ENCODE measurements at places on chromosomes 1 and 21.

GRCh38 chr1:247561711-247562110, 12.8 kb downstream of the GCSAML start:
- DNase-seq = no peak

GRCh38 chr21:29316029-29316742, 17.5 kb downstream of the BACH1 start:
- no peak for DNase-seq

DNA sequence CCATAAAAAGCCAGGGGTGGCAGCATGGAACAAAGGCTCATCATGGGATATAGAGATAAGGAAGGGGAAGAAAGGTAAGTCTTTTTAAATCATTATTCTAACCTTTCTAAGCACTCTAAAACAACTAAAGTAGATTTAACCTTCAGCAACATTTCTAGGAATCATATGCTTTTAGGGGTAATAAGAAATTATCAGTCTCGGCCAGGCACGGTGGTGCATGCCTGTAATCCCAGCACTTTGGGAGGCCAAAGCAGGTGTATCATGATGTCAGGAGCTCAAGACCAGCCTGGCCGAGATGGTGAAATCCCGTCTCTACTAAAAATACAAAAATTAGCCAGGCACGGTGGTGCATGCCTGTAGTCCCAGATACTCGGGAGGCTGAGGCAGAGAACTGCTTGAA, 20.3 kb upstream of the PHTF1 start:
- DNase-seq = no peak

DNA sequence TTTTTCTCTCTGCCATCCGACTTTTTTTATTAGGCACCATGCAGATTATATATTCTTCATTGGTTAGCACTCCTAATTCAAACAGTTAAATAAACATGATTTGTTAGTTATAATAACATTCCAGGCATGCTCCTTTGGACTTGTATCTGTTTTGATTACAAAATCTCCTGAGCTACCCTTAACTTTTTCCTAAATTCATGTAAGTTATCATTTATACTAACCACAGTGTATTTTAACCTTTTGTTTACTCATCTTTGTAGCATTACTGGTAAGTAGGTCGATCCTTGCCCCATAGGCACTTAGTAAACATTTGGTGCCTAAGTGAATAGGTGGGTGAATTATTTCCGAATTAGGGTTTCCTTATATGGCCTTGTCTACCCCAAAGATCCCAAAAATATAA, 43.8 kb downstream of the MIER1 start:
- no peak for DNase-seq

DNA sequence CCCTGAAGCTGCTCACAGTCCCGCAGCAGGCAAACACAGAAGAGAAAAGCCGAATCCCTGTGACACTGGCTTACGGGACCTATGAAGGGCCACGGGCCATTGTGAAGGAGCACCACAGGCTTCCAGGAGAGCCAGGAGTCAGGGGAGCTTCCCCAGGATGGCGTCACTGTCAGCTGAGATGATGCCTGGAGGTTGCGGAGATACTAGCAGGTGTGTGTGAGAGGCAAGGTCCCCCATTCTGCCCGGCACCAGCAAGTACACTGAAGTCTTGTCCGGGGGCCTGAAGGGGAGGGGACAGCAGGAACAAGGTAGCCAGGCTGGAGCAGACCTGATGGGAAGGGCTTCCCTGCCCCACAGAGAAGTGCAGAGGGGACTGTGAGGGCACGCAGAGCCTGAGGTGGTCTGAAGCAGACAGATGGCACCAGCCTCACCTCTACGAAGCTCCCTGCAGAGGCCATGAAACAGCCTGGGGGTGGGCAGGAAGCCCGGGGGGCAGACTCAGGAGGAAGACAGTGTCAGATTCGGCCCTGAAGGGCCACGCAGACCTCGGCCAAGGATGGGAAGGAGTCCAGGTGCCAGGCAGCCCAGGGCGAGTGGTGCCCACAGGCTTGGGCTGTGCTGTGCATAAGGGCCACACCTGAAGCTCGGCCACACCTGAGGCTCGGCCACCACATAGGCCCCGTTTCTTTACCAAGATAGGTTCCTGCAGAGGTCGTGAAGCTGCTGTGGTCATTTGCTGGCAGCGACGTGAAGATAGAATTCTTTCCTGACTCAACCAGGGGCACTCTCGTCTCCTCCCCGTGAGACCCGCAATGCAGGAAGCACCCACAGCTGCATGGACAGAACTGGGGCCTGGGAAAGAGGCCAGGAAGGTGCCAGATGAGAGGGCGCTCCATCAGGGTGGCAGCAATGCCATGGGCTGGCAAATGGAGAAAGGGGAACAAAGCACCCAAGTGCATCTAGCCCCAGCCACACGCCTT, 10.1 kb downstream of the TCP10L start:
- DNase-seq = no peak

DNA sequence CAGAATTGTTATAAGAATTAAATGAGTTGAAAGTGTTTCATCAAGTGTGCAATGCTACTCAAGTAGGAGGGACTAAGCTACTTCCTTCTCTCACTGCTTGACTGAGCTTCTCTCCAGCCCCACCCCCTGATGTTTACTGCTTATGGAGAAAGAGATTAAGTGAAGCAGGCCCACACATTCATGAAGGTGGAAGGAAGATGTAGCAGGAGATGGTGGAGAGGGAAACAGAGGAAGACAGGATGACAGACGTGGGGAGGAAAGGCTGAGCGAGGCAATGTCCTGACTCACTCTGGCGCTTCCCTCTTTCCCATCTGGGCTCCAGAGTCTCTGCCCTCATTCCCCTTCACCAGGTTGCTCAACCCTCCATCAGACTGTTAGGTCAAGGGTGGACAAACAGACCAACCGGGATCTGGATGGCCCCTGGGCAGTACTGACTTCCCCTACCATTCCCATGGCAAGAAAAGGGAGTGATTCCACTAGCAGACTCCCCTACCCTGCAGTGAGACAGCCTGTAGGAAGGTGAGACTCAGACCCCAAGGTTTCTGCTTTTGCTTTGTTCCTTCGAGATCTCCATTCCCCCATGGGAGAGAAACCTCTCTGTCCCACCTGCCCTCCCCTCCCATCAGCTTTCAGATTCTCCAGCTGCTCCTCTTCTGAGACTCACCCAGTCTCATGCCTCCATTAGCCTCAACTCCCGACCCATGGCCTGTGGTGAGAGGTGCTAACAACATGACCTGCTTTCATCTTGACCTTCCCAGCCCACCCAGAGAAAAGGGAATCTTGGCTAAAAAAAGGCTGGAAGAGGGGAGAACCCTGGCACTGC, 3.1 kb upstream of the ARHGEF2 start:
- no peak for DNase-seq

GRCh38 chr1:58649555-58649954, 50.3 kb downstream of the MYSM1 start:
- DNase-seq = no peak

GRCh38 chr1:206713070-206713469, 28.4 kb downstream of the MAPKAPK2 start:
- DNase-seq = peak; percentile 47

- no peak for DNase-seq
Observed at GRCh38 chr1:161171191-161171590, 5.0 kb downstream of the PPOX start.

GRCh38 chr1:93779540-93780165, 98.0 kb upstream of the BCAR3 start:
- DNase-seq = no peak

DNA sequence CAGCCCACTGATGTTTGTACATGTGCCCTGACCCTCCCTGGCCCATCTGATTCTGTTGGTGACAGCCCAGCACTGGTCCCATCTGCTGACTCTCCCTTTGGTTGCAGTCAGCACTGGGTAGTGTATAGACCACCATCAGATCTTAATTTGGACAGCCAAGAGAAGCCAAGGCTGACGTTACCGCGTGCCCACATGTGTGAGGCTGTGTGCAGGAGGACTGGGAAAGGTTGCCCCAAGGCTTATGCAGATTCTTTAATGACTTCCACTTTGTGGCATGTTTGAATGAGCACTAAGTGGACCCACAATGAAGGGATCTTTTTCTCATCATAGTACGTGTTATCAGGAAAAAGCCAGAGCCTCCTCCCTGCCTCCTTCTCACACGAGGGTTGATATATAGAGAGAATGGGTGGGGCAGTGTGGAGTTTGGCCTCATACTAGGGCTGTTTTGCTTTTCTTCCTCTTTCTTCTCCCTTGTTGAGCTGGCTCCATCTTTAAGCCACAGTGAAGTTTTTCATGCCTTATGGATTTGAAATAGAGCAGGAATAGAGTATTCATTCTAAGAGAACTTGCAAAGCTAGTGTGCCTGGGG, 93.5 kb downstream of the NAV1 start:
- no peak for DNase-seq

- DNase-seq = no peak
Observed at GRCh38 chr1:184426278-184426674, 39.4 kb downstream of the C1orf21 start.

GRCh38 chr1:45545553-45546310, 4.9 kb upstream of the AKR1A1 start:
- DNase-seq = no peak

GRCh38 chr1:117654493-117655219, 48.8 kb downstream of the TENT5C start:
- DNase-seq = peak; percentile 71

- no peak for DNase-seq
Observed at GRCh38 chr1:41525891-41526587, 41.6 kb upstream of the EDN2 start.

- DNase-seq = no peak
Observed at GRCh38 chr1:173148971-173149370, 58.2 kb downstream of the TNFSF4 start.

DNA sequence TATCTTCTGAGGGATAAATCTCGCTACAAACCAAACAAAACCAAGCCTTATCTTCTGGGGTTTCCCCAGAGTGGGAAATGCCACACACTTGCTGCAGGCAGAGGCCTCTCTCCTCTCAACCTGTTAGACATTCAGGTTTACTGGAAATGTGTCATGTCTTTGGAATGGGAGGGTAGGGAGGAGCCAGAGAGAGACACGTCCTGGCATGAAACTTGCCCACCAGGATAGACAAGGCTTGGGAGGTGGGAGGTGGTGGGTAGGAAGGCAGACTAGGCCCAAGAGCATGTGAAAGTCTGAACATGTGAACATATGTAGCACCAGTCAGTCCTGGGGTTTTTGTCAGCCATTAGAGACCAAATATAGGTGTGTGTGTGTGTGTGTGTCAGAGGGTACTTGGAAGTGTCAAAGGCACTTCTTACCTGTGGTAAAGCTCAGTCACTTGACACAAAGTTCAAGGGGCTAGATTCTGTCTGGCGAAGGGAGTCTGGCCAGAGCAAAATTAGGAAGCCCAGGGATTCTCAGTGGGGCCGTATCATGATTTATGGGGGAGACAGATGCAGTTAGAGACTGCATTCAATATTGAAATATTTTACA, 32.4 kb upstream of the PIGC start:
- no peak for DNase-seq

DNA sequence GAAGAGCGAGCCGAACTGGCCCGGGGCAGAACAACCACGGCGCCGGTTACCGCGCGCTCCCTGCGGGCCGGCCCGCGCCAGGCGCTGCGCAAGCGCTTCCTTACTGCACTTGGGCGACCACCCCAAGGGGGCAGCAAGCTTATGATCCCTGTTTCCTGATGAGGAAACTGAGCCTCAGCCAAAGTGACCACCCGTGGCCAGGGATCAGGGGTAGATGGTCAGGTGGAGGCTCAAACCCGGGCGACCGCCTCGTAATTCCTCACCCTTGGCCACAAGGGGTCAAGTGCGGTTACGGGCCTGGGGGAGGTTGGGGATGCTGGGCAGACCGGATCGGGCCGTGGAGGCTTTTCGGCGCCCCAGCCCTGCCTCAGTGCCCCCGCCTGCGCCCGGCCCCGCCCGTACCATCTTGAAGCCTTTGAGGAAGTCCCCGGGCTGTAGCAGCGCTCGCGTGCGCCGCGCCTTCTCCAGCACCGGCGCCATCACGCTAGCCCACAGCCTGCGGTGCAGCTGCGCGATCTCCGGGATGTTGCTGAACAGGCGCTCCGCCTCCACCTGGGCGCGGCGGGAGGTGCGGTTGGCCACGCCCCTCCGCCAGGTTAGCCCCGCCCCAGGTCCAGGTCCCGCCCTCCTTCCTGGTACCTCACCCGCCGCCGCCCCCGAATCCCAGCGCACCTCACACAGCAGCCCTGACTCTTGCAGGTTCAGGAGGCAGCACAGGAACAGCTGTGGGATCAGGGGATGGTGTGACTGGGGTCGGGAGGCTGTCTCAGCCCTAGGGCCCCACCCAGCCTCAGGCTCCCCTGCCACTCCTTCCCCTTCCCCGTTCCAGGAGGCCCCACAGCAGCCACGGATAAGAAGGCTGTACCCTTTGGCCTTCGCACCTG, 5.4 kb upstream of the TNFRSF25 start:
- no peak for DNase-seq

DNA sequence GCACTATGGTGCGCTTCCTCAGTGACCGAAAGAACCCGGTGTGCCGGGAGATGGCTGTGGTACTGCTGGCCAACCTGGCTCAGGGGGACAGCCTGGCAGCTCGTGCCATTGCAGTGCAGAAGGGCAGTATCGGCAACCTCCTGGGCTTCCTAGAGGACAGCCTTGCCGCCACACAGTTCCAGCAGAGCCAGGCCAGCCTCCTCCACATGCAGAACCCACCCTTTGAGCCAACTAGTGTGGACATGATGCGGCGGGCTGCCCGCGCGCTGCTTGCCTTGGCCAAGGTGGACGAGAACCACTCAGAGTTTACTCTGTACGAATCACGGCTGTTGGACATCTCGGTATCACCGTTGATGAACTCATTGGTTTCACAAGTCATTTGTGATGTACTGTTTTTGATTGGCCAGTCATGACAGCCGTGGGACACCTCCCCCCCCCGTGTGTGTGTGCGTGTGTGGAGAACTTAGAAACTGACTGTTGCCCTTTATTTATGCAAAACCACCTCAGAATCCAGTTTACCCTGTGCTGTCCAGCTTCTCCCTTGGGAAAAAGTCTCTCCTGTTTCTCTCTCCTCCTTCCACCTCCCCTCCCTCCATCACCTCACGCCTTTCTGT, 7.3 kb upstream of the PIGV start:
- DNase-seq = no peak

DNA sequence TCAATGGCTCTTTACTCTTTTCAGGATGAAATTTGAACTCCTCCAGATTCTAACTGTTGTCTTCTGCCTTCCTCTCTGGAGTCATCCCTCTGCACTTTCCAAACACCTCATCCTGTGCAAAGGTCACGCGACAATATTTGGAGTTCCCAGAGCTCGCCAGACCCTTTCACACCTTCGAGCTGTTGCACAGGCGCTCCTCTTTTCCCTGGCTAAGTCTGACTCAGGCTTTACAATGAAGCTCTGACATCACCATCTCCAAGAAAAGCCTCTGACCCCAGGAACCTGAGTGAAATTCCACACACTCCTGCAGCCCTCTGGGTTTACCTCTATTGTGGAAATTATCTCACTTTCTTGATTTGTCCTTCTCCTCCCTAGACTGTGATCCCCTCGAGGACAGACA, 270.3 kb downstream of the RGS7 start:
- no peak for DNase-seq

- no peak for DNase-seq
Observed at GRCh38 chr21:44492567-44493385, 37.5 kb downstream of the LRRC3 start.

DNA sequence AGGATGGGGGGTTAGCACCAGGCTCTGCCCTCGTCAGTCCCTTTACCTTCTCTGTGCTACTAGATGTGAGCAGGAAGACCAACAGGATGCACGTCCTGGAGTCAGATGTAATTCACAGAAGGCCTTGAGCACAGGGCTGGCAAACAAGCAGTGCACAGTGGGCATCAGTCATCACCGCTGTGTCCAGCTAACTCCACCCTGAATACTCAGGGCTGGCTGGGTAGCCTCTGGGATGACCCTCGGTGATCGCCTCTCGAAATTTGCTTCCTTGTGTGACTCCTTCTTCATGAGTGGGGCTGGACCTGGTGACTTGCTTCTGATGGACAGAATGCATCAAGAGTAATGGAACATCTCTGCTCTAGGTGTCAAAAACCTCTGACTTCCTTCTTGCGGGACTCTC, 92.2 kb upstream of the TMPRSS2 start:
- no peak for DNase-seq

GRCh38 chr1:13697738-13698137, 2.2 kb upstream of the PRDM2 start:
- peak; percentile 6 for DNase-seq
